ENCODE measurements at places on chromosomes 1 and 21.
A peak's percentile ranks its signal among the peaks of the same experiment; 100 is the strongest.

GRCh38 chr21:25999921-26000582 is 170.5 kb downstream of the APP start:
- DNase-seq, result no peak

DNA sequence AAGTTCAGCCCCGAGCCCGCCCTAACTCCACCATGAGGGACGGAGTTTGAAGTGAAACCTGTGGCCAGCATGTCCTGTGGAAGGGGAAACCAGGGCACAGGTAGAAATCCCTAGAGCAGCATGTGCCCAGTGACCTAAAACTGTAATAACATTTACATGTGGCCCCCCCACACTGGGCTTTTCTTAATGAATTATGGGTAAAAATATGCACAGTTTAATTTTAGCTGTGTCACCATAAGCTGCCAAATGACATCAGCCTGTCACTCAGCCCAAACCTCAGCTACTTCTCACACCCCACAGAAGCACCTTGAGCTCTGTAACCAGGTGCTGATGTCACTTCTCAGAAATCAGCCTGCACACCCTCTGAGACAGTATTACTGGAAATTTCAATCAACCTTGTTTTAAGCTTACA is 50.0 kb upstream of the SLC19A1 start:
- no peak for DNase-seq

- peak; percentile 90 for DNase-seq
These were observed 1.4 kb upstream of the SSBP3 start for GRCh38 chr1:54407404-54408146.

GRCh38 chr1:217019475-217019874 is 296.2 kb upstream of the ESRRG start:
- DNase-seq, result no peak

GRCh38 chr1:218079347-218079746 is 205.7 kb upstream of the RRP15 start:
- no peak for DNase-seq

- no peak for DNase-seq
These were observed 199.0 kb downstream of the USH2A start for GRCh38 chr1:216224233-216224632.

DNA sequence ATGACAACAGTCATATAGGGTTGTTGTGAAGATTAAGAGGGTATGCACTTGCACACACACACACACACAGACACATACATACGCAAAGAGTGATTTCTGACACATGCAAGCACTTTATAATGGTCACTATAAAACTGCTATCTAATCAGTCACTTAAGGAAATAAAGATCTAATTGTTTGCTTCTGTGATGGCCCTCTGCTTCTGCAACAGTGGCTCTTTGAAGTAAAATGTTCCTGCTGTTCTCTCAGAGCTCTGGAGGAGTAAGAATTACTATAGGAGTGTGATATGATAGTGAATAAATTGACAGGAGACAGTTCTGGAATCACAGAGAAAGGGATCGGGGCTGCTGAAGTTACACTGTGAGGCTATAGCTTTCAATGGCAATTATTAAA is 494.5 kb upstream of the B3GALT2 start:
- no peak for DNase-seq

- DNase-seq, result peak; percentile 58
These were observed 244.6 kb upstream of the NEGR1 start for GRCh38 chr1:72526926-72527325.

DNA sequence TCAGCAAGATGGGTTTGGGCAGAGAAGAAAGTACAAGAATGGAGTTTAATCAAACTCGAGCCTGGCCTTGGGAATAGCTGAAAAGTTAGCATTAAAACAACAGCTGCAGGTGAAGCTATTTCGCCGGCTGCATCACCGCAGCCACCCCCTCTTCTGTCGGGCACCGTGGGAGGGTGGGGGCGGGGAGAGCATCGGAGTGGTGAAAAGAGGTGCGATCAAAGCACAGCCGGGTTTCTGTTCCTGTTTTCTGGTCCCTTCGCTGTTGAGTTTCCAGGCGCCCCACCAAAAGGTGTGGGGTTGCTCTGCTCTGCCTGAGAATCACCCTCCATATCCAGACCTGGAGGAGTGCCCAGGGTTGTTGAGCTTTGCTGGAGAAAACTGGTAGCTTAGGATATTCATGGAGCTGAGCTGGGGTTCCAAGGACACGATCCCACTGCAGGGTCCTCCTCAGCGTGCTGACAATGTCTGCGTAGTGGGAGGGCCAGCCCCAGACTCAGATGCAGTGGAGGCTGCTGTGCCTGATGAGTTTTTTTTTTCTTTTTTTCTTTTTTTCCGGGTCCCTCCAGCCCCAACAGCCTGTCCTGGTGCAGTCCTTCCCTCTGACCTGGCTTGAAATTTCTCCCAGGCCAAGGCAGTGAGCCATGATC is 127.5 kb upstream of the C1orf174 start:
- no peak for DNase-seq

DNA sequence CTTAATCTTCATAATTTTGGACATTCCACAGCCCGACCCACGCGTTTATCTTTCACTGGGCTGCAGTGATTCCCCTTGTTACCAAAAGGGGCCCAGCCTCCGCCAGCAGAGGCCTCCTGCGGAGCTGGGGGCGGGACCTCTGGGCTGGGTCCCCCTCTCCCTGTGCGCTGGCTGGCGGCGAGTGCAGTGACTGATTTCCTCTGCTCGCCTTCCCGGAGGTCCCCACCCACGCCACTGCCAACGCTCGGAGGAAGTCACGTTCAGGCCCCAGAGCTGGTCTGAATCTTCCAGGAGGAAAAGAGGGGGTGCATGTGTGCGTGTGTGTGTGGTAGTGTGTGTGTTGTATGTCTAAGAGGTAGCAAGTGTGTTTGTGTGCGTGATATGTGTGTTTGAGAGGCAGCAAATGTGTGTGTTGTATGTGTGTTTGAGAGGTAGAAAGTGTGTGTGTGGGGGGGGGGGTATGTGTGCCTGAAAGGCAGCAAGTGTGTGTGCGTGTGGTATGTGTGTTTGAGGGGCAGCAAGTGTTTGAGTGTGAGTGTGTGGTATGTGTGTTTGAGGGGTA is 35.0 kb upstream of the JAK1 start:
- DNase-seq, result no peak

DNA sequence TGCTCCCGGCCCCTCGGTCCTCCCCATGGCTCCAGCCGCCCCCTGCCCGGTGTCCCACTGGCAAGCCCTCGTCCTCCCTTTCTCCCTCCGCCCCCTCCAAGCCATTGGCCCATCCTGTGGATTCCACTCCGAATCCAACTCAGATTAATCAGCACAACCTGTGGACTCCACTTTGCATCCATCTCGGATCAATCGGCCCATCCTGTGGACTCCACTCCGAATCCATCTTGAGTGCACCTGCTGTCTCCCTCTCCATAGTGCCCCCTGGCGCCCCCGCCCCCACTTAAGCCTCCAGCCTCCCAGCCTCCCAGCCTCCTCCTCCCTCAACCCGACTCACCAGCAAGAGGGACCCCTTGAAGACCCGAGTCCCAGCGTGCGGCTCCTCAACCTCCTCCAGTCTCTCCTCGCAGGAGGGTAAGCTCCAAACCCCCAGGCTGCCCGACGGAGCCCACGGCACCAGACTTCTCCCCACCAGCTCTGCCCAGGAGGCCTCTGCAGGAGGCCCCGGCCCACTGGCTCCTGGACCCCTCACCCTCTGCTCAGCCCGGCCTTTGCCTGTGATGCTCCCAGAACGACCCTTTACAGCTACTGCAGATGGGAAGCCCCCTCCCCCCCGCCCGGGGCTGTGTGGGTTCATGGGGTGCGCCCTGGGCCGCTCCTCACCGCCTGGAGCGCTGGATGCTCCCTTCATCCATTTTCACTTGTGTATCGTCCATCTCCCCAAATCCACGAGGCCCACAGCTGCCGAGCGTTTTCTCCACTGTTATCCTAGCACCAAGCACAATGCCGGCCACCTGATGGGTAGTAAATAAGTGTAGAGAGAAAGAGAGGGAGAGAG is 40.6 kb upstream of the TSPEAR start:
- no peak for DNase-seq

GRCh38 chr1:158509471-158510156 is 37.6 kb downstream of the OR10R2 start:
- no peak for DNase-seq

- DNase-seq, result no peak
These were observed 34.7 kb downstream of the MEF2D start for GRCh38 chr1:156465747-156466365.

DNA sequence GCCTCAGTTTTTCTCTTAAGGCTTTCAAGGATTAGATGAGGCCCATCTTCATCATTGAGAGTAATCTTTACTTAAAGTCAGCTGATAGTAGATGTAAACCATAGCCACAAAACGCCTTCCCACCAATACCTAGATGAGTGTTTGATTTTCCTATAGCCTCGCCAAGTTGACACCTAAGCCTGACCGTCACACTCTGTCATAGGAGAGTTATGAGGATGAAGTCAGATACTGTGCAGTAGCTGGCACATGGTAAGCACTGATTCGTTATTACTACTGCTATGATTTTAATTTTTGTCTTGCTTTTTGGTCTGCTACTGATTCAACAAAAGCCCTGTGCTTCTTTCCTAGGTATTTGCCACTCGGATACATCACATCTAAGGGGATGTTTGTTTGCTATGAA is 395.5 kb downstream of the RPS6KC1 start:
- DNase-seq, result no peak

- no peak for DNase-seq
These were observed 50.5 kb downstream of the DMAP1 start for GRCh38 chr1:44263568-44264450.

- peak; percentile 82 for DNase-seq
These were observed 1.9 kb downstream of the FGGY start for GRCh38 chr1:59298710-59299346.

GRCh38 chr1:55070293-55071164 is 31.2 kb downstream of the PCSK9 start:
- DNase-seq, result no peak

DNA sequence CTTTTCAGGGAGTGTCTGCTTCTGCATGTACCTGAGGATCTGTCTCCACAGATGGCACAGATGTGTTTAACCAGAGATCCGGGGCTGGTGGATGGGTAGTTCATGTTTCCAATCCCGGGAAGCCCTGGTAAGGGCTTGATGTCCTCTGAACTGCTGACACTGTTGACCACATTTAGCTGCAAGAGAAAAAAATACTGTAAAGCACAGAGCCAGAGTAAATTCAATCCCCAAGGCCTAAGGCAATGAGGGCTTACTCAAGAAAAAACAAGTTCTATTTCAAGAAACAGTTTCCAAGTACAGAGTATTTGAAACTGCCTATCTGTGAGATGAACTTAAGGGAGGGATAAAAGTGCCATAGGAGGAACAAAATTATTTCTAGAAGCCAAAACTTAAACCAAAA is 25.1 kb downstream of the RXRG start:
- no peak for DNase-seq

GRCh38 chr21:26070822-26071425 is 99.6 kb downstream of the APP start:
- DNase-seq, result peak; percentile 60
